ENCODE measurements at places on chromosomes 6 and 20.
A peak's percentile ranks its signal among the peaks of the same experiment; 100 is the strongest.

DNA sequence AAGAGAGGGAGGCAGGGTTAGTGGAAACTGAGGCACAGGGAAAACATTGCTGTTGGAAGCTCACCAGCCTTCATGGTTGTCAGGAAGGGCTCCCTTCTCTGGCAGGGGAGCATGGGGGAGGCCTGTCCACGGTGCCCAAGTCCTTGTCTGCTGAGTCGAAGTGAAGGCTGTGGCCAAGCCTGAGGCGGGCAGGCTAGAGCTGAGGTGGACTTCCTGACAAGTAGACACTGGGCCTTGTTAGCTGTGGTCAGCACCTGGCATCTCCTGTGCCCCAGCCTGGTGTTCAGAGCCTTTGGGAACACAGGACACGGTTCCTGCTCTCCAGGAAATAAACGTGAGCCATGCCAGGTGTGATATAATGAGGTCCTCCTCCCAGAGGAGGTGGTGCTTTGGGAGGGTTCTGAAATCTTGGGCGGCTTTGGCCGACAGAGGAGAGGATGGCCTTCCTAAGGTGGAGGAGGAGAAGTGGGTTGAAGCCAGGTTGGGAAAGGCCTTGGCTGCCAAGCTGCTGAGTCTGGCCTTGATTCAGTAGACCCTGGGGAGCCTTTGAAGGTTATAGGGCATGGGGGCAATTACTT is 138.4 kb upstream of the RNF24 start:
- no peak for DNase-seq

DNA sequence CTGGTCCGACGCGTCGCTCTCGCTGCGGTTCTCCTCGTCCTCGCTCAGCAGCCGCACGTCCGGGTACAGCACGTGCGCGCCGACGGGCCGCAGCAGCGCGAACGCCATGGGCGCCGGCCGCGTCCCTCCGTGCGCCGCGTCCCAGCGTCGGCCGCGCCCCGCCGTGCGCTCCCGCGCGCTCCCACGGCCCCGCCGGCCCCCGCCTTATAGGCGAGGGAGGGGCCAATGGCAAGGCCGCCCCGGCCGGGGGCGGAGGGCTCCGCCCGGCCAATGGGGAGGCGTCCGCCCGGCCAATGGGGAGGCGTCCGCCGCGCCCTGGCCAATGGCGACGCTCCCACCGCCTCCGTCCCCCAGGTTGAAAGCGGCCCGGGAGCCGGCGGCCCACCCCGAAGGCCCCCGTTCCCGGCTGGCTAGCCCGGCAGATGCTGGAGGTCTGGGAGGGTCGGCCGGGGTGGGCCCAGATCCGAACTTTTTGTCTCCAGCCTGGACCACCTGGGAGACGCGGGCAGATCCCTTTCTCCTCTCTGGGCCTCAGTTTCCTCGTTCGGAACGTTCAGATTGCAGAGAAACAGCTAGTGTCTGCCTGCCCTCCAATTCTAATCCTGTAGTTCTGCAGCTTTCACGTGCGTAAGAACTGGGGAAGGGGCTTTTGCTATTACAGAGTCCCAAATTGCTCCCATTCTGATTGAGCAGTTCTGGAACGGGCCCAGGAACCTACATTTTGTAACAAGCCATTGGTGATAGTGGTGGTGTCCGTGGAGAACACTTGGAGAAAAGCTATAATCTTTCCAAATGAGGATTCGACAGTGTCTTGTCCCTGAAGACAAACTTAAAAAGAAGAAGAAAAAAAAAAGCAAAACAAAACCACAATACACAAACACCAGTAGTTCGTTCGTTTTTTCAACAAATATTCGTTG is at the start of gene TCF15:
Gene TCF15, minus strand, starts transcription at position 180 of the 917 bp plus-strand sequence. Its CDS starts 72 bp downstream, at position 108.
- DNase-seq: no peak

- DNase-seq: no peak
Measured at GRCh38 chr6:55812509-55812908, 62.9 kb downstream of the BMP5 start.

GRCh38 chr6:44439270-44440045 is 52.0 kb downstream of the CDC5L start:
- DNase-seq: no peak

DNA sequence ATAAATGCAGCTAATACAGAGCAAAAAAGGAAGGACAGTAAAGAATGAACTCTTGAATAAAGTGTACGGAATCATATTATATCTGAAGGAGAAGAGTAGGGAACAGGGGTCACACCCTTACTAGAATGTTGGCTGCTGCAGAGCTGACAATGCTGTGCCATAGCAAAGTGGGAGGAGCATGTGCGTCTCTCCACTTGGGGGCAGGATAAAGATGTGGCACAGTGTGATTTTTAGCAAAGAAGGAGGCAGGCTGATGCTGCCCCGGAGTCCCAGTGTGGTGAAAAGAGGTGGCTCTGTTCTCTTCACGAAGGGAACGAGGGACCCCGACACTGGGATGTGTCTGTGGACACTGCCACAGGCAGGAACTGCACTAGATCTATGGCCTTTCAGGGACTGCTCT is 67.5 kb downstream of the INSM1 start:
- DNase-seq: no peak

DNA sequence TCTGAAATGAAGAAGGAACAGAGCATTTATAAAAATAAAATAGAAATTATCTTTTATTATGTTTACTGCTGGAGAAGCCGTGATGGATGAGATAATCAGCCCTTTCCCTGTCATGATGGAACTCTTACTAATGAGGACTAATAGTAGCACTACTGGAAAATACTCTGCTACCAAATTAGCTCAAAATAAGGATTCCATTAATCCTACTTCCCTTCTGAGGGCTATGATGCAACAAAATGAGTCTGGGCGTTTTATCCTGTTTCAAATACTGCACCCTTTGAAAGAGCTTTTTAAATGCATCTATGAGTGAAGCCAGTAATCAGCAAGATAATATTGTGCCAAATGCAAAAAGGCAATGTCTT is 59.3 kb upstream of the CARMIL1 start:
- DNase-seq: no peak

- no peak for DNase-seq
Measured at GRCh38 chr6:43269273-43270007, 26.2 kb downstream of the TTBK1 start.

DNA sequence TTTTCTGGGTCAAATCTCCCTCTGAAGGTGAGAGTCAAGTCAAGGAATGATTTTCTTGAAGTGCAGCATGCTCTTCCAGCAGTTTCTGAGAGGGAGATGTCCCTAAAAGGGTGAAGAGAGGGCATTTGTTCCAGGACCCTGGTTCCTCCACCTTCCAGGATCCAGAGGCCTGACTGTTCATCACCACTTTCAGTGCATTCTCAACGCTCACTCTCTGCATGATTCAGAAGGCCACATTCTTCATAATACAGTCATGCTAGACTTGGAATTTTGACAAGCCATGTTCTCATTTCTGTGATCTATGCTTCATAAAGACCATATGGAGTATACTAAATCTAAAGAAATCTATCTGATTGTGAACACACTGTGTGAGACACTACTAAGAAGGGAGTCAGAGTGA is 85.1 kb downstream of the PDE7B start:
- no peak for DNase-seq

- DNase-seq: no peak
Measured at GRCh38 chr6:39295611-39296011, 18.6 kb downstream of the KCNK17 start.

GRCh38 chr6:40128127-40128526 is 193.9 kb upstream of the MOCS1 start:
- no peak for DNase-seq

- no peak for DNase-seq
Measured at GRCh38 chr6:169940481-169941271, 189.3 kb downstream of the ERMARD start.

DNA sequence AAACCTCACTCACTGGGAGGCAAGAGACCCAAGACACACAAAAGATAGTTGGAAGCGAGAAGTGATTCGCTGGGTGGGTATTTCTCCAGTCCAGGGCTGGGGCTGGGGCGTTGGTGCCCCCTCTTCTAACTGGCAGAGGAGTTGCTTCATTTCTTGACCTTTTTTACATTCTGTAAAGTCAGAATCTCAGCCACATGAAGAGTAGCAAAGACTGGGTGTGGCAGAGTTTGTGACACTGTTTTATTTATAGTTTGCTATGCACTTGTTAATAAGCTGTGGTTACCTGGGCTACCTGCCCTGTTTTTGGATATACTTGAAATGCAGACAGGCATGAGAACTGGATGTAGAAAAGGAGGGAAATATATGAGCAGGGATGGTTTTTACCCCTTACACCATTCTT is 42.3 kb downstream of the IL20RA start:
- DNase-seq: no peak

GRCh38 chr20:36663031-36663430 is 17.0 kb upstream of the SLA2 start:
- no peak for DNase-seq

DNA sequence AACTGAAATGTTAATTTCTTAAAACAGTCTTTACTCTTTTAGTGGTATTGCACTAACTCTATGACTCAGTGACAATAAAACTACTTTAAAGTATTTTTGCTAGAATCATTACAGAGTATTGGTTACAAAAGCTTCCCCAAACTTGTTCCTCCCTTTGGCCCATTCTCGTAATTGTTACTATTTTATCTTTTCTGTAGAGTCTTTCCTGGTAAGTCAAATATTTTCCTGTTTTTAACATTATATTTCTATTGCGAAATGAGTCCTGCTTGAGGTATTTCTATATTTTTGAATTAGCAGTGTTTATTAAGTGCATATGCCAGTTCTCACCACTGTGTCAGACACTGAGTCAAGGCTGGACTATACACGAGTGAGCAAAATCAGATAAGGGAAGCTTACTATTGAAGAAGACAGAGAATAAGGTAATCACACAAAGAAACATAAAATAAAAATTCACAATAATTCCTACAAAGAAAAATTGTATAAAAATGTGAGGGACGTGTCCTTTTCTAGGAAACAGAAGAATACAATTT is 970.5 kb downstream of the EYS start:
- no peak for DNase-seq

- DNase-seq: peak; percentile 91
Measured at GRCh38 chr20:4108495-4109306, 93.3 kb upstream of the RNF24 start.

DNA sequence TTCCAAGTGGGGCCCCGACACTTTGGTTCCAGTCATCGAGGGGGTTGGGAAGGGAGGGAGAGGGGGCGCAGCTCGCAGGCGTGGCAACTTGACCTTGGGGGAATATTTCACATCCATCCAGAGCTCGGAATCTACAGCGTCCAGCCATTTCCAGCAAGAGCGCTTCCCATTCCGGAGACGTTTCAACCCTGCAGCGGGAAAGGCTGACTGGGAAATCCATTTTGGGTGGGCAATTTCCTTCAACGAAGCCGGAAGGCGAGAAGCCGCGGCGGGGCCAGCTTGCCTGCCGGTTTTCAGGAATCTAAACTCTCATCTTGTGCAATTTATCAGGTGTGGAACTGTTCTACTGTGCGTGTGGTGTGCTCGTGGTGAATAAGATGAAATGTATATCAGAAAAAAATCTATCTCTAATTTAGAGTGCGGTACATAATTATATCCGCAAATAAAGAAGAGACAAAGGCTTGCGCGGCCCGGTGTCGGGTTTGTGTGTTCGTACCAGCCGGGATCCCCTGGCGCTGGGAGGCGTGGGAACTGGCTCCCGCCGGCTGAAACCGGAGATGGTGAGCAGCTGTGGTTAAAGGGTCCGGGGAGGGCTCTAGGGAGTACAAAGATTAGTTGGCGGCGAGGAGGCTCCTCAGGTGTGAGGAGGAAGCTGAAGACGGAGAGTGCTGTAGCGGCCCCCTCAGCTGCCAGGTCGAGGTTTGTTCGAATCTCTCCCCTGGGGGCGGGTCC is 4.8 kb downstream of the SLC32A1 start:
- no peak for DNase-seq

DNA sequence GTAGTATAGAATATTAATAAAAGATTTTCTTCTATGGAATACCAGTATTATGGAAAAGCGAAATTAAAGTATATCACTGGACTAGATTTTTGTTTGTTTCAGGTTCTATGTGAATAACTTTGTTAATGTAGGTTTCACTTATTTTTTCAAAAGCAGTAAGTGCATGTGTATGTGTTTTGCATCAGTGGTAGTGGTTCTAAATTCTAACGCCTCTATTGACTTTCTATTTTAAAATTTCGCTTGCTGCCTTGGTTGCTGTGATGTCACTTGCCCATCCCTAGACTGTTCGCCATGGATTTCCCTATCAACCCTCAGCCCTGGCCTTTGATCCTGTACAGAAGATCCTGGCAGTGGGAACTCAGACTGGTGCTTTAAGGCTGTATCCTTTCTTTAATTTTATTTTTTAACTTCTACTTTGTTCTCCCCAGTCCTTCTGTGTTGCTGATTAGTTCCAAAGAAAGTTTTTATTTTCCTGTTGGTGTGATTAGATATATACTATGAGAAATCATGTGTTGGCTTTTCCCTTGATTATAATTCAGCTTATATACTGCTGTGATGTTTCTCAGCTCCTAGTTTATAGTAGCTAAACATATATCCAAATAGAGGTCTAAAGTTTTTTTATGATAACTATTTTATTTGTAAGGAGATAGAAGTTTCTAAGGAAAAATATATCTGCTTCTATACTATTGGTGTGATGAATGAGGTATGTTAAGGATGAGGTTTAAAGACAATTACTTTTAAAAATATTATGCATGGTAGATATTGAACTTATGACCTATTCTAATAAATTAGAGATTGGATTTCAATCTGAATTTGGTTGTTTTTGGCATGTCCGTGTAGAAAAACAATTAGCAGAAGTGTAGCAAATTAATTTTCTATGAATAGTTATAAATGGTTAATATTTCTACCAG is 1.7 kb downstream of the STXBP5 start:
- DNase-seq: peak; percentile 32

DNA sequence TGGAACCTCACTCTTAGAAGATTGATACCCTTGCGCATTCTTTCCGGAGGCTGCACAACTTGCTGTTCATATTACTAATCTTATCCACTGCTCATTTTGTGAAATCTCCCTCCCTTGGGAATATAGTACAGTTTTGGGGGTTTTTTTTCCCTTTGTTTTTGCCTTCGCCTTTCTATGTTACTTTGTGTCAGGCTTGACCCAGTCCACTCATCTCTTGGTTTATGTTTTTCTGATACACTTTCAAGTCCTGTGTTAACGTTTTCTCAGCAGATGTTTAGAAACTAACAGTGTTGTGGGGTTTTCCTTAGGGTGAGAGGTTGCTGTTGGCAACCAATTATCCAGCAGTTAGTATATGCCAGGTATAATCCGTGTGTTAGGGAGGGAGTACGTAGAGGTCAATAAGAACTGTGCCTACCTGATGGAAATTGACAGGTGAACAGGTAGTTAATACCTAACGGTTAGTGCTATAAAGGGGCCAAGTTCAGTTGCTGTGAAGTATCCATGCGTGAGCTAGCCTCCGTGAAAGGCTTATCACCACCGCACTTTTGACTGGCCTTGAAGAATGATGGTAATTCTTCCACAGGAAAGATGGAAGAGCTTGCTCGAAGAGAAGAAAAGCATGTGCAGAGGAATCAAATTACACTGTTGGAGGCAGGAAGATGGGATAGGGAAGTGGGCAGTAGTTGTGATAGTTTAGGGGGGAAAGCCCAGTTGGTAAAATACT is 1.4 kb downstream of the NFYA start:
- no peak for DNase-seq

- DNase-seq: no peak
Measured at GRCh38 chr6:41938590-41939175, 2.9 kb downstream of the CCND3 start.

DNA sequence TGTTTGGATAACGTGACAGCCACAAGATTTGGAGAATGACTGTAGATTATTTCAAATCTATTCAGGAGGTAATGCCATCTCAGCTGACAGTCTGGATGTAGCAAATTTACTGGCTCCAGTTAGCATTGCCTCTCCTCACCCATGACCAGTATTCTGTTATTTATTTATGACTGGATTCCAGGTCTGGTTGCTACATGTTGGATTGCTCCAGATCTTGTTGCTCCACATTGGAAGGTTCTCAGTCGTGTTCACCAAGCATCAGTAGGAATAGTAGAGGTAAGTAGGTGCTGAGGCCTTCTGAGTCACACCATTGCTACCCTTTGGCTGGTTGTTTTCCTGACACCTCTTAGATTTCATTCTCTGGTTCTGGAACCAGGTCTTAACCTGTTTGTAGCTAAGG is 69.5 kb upstream of the ELOVL5 start:
- no peak for DNase-seq

Measured in HepG2 (cell line).